NCI-H524 treated with DMSO at 0.1 percent for 48 hours (cell line): ENCODE measurements at places on chromosomes 16 and 17.

DNA sequence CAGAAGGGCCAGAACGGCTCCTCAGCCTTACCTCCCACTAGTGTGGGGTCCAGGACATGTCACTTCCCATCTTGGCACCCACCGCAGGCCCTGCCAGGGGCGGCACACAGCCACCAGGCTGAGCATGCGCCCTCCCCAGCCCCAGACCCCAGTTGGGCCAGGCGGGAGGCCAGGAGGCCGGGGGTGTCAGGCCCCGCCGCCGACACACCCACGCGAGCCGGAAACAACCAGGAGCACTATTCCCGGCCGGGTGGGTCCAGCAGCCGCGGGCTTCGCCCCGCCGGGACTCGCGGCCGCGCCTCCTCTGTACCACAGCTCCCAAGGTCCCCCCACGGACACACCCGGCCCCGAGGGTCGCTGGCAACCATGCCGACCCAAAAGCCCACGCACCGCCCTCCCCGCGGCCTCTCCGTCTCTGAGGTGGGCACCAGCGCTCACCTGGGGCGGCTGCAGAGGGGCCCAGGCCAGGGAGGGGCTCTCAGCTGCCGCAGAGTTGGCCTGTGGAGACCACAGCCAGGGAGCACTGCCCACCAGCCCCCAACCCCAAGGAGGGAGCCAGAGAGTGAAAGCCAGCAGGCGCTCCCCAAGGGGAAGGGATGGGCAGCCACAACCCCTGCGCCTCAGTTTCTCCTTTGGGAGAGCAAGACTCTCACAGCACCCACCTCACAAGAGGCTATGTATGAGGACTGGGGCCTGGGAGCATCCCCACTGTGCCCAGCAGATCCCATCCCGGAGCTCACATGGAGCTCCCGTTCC, 18.0 kb downstream of the B9D1 start:
- no peak for DNase-seq

DNA sequence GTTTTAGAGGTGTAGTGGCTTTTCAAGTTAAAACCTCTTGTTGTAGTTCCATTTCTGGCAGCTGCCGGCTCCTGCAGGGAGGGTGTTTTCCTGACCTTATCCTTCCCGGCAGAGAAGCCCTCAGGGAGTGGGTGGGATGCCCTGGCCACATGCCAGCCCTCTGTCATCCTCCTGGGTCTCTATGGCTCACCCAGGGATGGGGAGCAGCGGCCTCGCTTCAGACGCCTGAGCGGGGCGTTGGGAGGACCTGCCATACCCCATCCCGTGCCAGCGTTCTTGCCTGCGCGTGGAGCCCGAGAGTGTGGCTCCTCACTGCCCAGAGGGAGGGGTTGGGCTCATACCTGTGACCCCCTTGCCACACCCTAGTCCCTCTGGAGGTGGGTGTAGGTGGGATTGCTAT, 11.9 kb downstream of the KCNJ12 start:
- DNase-seq: peak; percentile 58

DNA sequence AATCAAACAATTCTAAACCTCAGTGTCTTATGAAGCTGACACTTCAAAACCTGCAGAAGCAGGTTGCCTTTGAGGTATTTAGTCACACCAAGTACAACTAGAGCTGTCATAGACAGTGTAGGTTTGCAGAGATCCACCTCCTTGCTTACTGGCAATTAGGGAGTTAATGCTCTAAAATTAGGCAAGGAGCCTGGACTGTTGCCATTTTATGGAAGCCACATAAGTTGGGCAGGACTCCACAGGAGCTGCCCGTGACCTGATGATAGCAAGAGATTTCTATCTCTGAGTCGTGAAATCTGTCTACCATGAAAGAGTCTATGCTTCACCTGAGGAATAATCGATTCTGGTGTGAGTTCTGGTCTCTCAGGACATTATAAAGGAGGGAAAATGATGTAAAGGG, 8.9 kb downstream of the EME1 start:
- no peak for DNase-seq

GRCh38 chr17:76239538-76240274, 587 bp downstream of the RNF157 start:
- DNase-seq: no peak

- DNase-seq: no peak
Observed at GRCh38 chr17:806346-806745, 24.2 kb downstream of the MRM3 start.

DNA sequence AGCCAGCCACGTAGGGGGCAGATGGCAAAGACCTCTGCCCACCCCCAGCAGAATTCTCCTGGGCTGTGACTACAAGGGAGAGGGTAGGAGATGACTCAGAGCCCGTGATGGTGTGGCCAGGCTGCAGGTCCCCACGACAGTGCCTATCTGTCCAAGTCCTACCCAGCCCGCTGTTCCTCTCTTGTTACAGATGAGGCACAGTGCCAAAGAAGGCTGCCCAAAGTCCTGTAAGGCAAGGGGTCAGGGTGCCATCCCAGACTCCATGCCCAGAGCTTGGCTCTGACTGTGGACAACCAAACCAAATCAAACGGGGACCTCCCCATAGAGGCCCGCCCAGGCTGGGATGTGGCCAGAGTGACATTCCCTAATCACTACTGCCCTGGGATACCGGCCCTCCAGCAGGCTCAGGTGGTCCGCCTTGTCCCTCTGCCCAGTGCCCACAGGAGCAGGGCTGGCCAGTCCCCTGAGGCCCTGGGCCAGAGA, 12.6 kb upstream of the BCAR1 start:
- no peak for DNase-seq

DNA sequence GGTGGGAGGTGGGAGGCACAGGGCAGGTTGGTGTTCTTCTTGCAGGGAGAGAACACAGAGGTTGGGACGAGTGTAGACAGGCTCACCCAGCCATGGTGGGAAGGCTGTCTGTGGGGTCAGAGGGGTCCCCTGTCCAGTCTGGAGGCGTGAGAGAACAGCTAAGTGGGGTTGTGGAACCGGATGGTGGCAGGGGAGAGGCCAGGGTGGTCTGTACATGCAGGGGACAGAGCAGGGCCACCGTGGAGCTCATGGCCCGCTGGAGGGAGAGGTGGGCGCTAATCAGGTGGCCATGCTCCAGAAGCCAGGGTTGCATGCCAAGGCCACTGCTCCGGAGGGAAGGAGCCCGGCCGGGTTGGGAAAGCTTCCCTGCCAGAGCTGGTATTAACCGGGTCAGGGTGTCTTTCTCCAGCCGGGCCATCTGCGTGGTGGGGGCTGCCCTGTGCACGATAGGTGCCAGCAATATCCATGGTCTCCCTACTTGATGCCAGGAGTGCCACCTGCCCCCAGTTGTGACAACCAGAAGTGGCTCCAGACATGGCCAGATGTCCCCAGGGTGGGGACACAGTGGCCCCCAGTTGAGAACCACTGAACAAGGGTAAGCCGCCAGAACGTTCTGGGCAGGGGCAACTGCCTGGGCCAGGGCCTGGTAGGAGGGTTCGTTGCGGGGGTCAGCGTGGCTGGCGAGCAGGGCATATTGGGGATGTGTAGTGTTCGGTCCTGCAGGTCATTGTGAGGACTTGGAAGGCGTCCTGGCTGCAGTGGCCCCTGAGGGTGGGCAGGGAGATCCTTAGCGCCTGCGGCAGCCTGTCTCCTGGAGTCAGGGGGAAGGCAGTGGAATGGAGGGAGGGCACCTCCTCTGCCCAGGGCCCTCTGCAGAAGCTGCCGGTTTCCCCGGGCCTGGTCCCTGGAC, 5.1 kb downstream of the SNN start:
- no peak for DNase-seq

DNA sequence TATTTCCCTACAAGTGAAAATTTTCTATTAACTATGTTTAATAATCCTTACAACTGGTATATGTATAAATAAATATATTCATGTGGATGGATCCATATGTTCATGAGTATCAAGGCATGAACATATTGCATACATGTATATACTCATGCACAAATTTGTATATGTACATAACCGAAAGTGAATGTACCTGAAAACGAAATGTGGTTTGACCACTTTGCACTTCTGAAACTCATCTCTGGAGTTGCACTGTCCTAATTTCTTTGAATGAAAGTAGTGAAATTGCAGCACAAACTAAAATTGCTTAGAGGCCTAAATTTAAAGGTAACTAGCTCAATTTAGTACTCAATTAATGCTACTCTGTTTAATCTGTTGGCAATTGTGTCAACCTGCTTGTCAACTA, 27.4 kb upstream of the GNAO1 start:
- no peak for DNase-seq

DNA sequence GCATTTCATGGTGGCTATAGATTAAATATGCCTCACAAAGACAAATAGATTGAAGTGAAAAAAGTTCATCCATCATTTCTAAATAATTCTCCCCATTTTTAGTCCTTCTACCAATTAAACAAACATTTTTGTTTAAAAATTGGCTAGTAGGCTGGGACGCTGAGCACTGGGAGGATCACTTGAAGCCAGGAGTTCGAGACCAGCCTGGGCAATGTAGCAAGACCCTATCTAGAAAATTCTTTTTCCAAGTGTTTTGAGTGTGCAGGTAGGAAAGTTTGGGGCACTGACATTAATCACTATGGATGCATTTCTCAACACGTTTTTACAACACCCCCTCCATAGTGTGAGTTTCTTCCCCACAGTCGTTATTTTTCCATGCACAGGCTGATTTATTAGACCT, 56.7 kb downstream of the MRC2 start:
- no peak for DNase-seq

DNA sequence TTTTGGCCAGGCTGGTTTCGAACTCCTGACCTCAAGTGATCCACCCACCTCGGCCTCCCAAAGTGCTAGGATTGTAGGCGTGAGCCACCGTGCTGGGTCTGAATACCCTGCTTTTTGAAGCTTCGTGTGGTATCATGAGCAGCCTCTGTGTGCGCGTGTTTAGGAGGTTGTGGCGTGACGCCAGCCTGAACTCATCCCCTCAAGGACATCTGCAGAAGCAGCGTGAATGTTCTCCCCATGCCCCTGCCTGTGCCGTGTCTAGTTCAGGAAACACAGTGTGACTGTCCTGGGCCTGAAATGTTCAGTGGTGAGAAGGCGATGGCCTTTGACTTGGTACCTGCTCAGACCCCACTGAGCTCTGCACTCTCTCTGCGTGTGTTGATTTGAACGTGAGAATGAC, 35.6 kb downstream of the RNF213 start:
- no peak for DNase-seq

DNA sequence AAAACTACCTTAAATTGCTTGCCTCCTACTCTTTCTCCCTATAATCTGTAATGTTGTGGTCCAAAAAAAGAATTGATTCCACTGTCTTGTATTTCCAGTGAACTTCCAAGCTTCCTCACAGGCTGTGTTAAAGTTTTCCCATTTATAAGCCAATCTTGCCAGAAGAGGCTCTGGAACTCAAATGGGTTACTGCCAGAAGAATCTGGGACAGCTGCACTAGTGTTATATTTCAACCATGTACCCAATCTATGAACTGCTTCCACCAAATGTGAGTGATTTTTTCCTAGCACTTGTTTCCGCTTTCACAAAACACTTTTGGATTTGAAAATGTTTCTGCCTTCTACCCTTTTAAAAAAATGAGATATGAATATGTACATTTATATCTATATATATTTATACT, 1.8 kb downstream of the CCDC43 start:
- DNase-seq: no peak

DNA sequence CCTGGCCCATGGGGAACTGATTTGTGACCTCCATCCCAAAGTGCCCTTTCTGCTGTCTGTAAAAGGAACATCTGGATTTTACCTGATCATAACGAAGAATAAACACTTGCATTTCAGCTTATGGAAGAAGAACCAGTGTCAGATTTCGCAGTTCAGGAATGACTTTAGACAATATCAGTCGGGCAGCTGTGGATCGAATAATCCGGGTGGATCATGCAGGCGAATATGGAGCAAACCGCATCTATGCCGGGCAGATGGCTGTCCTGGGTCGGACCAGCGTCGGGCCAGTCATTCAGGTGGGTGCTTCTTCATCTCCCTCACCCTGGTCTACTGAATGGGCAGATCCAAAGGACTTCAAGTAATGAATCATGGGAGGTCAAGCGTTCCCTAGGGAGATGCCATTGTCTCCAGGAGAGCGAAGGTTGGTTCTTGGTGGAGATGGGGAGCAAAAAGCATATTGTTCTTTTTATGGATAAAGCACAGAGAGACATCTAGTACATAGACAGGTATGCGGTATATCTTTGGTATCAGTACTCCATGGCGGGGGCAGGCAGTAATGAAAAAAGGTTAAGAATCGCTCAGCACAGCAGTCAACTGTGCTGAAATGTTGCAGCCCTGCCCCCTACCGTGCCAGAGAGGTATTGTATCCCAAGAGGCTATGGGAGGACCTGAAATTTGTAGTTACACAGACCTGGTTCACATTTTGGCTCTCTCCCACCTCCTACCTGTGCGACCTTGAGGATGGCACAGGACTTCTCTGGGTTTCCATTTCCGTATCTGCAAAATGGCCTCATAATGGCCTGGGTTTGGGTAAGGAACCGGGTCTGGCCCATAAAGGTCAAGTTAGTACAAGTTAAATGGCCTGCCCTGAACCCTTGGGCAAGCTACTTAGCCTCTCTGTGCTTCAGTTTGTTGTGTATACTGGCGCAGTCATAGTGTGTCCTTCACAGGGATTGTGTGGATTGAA, 4.7 kb downstream of the COQ7 start:
- no peak for DNase-seq

DNA sequence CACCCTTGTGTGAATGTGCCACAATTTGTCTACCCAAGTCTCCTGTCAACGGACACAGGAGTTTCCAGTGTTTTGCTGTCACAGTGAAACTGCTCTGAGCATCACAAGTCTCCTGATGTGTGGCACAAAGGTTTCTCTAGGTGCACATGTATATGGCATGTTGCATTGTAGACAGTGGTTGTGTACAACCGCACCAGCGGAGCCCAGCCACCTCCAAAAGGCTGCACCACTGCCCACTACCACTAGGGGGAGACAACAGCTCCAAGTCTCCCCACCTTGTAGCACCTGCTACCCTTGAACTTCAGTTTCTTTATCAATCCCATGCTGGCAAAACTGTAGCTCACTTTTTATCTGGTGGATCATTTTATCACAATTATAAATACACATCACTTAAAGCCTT, 95.5 kb upstream of the ZNF469 start:
- DNase-seq: no peak

- no peak for DNase-seq
Observed at GRCh38 chr17:44272954-44273353, 5.0 kb upstream of the SLC4A1 start.

GRCh38 chr17:51740531-51740930, 418.0 kb downstream of the CA10 start:
- DNase-seq: no peak

GRCh38 chr16:10100829-10101228, 81.4 kb downstream of the GRIN2A start:
- DNase-seq: no peak

DNA sequence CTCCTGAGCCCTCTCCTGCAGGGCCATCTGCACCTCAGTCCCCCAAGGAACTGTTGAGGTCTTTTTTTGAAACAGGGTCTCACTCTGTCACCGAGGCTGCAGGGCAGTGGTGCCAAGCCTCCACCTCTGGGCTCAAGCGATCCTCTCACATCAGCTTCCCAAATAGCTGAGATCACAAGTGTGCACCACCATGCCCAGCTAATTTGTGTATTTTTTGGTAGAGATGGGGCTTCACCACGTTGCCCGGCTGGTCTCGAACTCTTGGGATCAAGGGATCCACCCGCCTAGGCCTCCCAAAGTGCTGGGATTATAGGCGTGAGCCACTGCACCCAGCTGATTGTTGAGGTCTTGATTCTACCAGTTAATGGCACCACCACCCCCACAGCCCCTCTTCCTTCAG, 27.9 kb upstream of the ENDOV start:
- DNase-seq: no peak
